ENCODE measurements at places on chromosomes 5 and 9.
A peak's percentile ranks its signal among the peaks of the same experiment; 100 is the strongest.

DNA sequence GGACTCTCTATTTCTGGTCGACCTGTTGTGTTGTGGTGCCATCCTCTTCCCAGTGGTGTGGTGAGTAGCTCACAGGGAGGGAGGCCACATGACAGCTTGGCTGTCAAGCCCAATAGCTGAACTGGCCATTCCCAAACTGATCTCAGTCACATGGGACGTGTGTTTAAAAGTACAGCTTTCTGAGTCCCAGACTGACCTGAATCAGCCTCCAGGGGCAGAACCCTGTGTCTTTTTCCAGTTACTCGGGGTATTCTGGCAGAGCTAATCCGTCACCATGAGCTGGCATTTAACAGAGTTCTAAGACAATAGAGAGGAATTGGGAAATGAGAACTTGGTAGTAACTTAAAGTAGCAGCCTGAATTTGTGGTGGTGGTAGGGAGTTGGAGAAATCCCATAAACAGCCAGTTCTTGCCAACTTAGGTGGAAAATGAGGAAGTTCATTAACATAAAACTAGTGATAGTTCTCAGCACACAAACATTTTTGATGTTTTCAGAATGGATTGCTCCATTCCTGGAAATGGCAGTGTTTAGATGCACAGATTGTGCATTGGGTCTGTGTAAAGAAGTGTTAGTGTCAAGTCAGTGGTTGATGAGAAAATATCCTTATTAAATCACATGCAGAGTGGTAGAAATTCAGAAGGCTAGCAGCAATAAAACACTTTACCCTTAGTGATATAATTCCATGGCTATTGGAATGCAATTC, 50.9 kb downstream of the GPR107 start:
- peak; percentile 17 for DNase-seq

- DNase-seq, result no peak
These were observed 143.3 kb downstream of the SEC61B start for GRCh38 chr9:99365233-99365980.

DNA sequence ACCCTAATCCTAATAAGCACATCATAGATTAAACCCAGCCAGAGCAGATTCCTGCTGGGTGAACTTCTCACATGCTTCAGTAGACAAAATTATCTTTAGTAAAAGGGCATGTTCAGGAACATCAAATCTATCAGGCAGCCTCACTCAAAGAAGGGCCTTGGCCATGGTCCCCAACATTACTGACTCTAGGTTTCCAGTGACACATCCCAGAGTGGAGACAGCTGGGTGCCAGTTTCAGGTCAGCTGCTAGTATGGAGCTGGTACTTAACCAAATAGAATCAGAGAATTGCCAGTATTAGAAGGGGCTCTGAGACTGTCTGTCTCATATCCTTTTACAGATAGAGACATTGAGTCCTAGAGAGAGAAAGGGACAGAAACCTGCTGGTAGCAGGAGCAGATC, 44.1 kb upstream of the GALNT10 start:
- DNase-seq, result no peak

DNA sequence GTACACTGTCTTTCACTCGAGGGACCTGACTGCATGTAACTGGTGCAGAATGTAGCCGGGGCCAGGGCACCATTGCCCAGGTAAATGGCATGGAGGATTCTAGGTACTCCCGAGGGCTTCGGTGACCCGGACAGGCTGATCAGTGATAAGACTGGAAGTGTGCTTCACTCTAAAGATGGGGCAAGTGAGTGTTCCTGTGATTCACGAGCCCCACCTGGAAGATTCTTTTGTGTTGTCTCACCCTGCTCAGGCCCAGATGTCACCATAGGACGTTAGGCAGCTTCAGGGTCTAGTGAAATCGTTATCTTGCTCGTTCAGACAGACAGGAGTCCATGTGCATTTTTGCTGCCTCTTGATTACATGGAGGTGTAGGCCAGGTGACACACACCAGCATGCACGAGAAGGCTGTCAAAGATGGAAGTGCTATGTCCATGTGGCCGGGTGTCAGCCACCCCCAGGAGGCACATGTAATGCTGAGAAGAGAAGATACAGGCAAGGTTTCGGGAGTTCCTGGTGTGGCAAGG, 73.9 kb downstream of the WNK2 start:
- DNase-seq, result peak; percentile 4

DNA sequence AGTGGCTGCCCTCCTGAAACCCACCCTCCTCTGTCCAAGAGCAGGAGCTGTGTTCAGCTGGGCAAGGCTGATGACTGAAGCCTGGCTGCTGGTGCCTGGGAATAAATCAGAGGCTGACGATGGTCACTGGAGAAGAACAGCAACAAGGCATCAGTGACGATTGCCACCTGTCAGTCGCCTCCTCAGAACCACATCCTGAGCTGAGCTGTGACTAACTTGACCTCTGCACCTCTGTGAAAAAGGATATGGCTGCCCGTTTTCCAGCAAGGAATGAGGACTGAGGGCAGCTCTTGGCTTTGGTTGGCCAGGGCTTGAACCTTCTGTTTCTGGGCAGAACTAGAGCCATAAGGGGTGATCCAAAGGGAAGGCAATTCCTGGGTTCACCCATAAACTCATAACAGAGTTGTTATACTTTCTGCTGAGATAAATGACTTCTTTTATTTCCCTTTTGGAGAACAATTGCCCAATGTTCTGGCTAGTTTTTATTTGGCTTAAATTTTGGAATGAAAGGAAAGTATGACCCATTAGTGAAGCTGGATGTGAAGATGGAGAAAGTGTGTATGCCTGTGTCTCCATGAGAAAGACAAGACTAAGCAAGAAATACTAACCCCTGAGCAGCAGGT, 40.1 kb downstream of the TRIP13 start:
- DNase-seq, result no peak

GRCh38 chr9:86670536-86670935, 276.8 kb downstream of the GAS1 start:
- no peak for DNase-seq

- peak; percentile 64 for DNase-seq
These were observed 133.4 kb downstream of the SLC12A2 start for GRCh38 chr5:128216860-128217531.

- no peak for DNase-seq
These were observed 265.2 kb downstream of the MAT2B start for GRCh38 chr5:163770625-163771024.
